T follicular helper cell (primary cell): ENCODE measurements at places on chromosomes 2 and 18.
A peak's percentile ranks its signal among the peaks of the same experiment; 100 is the strongest.

GRCh38 chr18:44290366-44290977 lies 390.2 kb upstream of the SETBP1 start:
- DNase-seq, result no peak

DNA sequence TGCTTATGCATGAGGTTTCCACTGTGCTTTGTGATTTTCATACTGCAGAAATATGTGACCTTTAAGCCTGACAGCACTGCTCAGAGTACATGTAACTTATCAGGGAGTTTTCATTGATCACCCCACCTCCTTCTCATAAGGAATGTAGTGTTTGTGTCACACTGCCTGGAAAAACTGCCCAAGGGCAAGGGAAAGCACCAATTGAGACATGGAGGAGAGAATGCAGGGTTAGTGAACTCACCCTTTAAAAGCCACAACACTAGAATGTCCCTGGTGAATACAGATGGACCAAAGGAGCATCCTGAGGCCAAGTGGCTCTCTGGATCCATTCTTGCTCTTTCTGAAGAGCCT lies 147.2 kb upstream of the SPATS2L start:
- DNase-seq, result no peak

- DNase-seq, result no peak
Observed at GRCh38 chr2:139622691-139623090, 842.5 kb upstream of the NXPH2 start.

DNA sequence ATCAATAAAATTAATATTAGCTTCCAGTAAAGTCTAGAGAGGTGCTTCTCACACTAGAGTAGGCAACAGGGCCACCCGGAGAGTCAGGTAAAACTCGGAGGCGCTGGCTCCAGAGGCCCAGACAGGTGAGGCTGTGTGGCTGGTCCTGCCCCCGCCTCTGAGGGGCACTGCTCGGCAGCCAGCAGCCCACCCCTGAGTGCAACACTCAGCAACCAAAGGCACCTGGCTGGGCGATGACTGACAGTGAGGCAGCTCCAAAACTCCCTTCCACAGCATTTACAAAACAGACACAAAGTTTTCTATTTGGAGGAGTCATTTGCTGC lies 138.8 kb upstream of the ID2 start:
- no peak for DNase-seq

GRCh38 chr2:105337122-105338019 lies at the start of gene C2orf49:
Gene C2orf49 (plus strand): TSS chr2:105337540. CDS start chr2:105337588, 48 bp downstream.
- peak; percentile 82 for DNase-seq

GRCh38 chr18:70195014-70195614 lies 10.4 kb downstream of the RTTN start:
- no peak for DNase-seq

GRCh38 chr2:227340106-227340505 lies 15.1 kb downstream of the MFF start:
- DNase-seq, result no peak

GRCh38 chr2:233915128-233915527 lies 2.0 kb upstream of the TRPM8 start:
- no peak for DNase-seq

DNA sequence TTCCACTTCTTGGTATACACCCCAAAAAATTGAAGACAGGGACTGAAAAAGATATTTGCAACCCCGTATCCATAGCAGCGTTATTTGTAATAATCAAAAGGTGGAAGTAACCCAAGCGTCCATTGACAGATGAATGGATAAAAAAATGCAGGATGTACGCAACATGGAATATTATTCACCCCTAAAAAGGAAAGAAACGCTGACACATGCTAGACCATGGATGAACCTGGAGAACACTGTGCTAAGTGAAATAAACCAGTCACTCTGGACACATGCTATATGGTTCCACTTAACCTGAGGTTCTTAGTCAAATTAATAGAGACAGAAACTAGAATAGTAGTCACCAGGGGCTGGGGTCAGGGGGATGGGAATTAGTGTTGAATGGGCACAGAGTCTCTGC lies 38.6 kb upstream of the PRLH start:
- DNase-seq, result no peak

DNA sequence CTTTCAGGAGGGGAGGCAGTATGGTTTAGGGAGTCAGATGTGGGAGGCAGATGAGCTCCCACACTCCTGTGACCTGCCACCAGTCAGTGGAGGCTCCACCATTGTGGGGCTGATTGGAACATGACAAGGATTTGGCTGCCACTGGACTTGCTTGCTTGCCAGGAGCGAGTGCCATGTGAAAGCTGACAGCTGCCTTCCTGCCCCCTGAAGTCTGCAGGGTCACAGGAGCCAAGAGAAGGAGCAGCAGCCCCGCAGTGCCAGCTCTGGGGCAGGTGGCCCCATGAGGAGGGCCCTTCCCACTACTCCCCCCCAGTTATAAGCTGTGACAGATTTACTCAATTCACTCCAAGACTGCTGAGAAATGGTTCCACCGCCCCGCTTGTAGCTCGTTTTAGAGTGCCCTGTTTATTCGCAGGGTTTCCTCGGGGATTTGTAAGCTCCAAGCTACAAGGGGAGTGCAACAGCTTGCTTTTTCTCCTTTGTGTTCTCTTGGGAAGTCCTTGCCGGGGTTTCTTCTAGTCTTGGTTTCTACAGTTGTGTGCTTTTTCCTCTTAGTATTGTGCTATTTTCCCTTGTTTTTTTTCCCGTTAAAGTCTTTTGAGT lies 414.3 kb downstream of the MEIS1 start:
- DNase-seq, result no peak

- DNase-seq, result no peak
Observed at GRCh38 chr2:109210431-109211200, 81.6 kb downstream of the SH3RF3 start.

DNA sequence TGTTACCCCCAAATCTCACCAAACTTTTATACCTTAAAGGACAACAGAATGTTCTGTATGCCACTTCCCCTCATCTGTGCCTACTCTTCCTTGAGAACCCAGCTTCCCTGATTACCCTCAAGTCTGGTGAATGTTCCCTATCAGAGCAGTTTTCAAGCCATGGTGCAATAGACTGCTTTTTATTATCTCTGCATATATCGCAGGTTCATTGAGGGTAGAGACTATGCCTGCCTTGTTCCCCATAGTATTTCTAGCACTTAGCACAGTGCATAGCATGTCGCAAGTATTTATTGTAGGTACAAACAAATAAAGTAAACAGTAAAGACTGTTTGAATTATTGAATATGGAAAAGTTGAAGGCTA lies 146.6 kb downstream of the HAUS1 start:
- no peak for DNase-seq

GRCh38 chr2:30456106-30456505 lies 9.1 kb downstream of the LCLAT1 start:
- no peak for DNase-seq

GRCh38 chr18:45019469-45019868 lies 338.8 kb downstream of the SETBP1 start:
- DNase-seq, result no peak

DNA sequence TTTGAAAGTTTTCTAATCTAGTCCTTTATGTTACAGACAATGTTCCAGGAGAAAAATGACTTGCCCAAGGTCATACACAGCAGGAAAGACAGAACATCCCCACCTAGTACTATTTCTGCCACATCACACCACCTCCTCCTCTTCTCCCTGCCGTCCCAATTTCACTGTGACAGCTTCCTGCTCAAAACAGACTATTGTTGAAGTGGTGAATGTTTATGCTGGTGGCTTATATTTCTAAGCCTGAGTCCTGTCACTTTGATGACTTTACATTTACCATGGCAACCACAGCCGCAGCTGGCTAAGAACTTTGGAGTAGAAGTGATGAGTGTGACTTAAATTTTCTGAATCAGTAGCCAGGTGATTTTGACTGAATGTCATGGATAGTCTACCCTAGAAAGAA lies 10.0 kb downstream of the GALNT5 start:
- DNase-seq, result no peak

DNA sequence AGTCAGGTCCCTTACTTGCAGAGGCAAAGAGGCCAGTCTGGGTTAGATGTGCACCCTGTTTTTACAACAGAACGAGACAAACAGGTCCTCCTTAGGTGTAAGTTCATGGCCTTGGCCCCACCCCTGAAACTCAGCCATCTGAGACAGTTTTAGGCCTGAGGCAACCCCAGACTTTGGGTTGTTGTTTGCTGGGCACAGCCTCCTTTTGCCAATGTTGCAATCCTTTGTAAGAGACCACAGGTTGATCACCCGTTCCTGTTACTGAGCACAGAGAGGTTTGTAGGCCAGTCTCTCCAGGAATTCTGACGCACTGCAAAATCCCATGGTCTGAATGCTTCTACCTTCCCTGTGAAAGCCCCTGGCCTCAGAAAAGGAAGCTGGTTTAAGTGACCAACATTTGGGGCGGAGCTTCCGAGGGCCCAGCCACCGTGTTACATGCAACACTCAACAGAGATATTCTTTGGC lies 15.5 kb upstream of the IL1RN start:
- no peak for DNase-seq

GRCh38 chr18:58473071-58473470 lies 155.8 kb downstream of the ALPK2 start:
- no peak for DNase-seq

GRCh38 chr2:129912066-129912820 lies 67.2 kb upstream of the RAB6C start:
- DNase-seq, result no peak

- no peak for DNase-seq
Observed at GRCh38 chr2:121865914-121866313, 110.5 kb downstream of the TSN start.

GRCh38 chr2:84175340-84175739 lies 283.7 kb downstream of the SUCLG1 start:
- no peak for DNase-seq

DNA sequence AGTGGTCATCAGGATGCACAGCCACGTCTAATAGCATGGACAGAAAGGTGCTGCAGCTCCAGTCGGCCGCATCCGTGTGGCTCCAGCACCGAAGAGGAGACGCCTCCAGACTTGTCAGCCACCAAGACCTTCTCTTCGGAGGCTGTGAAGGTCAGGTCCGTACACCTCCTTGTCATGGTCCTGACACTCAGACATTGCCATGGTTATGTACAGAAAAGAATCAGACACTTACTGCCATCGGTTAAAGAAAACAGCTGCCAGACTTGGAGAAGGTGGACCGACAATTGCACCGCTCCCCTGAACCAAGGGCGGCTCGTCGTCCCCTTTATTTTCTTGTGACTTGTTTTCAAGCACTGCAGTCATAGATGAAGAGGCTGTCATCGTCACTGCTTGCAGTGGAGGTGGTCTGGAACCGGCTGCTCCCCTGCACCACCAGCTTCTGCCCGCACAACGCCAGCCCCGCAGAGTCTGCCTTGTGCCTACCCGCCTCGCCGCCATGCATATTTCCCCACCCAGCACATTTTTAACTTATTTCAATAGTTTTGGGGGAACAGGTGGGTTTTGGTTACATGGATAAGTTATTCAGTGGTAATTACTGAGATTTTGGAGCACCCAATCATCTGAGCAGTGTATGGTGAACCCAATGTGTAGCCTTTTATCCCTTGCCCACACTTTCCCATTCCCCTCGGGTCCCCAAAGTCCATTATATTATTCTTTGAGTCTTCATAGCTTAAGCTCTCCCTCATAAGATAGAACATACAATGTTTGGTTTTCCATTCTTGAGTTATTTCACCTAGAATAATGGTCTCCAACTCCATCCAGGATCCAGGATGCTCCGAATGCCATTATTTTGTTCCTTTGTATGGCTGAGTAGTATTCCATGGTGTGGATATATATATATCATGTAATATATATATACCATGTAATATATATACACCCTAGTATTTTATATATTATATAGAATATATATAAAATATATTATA lies 18.1 kb downstream of the FBXO48 start:
- DNase-seq, result no peak
